Liver (tissue), 10 donors: ENCODE measurements at places on chromosomes 12 and 14. TPM values are rescaled to one million over a fixed set of nuclear protein-coding genes. Genes with fewer than 3 reads are reported as not detected.

Gene RFX4
- not detected for polyA plus RNA-seq

Gene OR6C2
- polyA plus RNA-seq, result not detected

Gene STYK1
- polyA plus RNA-seq, result not detected

Gene GPR137C
- 0.42 TPM for polyA plus RNA-seq

Gene ATF7
- polyA plus RNA-seq, result 5.6 TPM
